T-helper 9 cell (primary cell): ENCODE measurements at places on chromosomes 7 and 10.
A peak's percentile ranks its signal among the peaks of the same experiment; 100 is the strongest.

DNA sequence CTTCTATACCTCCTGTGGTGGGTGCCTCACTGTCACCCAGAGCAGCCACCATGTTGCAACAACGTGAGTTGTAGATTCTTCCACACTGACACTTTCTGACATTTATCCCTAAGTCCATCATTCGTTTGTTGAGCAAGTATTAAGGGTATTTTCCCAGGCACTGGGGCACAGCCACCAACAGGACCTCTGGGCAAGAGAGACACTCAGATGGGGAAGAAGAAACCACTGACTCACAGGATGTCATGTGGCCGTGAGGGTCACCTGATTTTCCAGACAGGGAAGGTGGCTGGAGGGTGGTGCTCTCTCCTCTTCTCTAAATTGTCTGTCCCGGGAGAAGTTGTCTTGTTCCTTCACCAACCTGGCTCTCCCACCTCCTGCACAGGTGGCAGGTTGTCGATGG is 51.7 kb upstream of the PPIF start:
- no peak for DNase-seq

DNA sequence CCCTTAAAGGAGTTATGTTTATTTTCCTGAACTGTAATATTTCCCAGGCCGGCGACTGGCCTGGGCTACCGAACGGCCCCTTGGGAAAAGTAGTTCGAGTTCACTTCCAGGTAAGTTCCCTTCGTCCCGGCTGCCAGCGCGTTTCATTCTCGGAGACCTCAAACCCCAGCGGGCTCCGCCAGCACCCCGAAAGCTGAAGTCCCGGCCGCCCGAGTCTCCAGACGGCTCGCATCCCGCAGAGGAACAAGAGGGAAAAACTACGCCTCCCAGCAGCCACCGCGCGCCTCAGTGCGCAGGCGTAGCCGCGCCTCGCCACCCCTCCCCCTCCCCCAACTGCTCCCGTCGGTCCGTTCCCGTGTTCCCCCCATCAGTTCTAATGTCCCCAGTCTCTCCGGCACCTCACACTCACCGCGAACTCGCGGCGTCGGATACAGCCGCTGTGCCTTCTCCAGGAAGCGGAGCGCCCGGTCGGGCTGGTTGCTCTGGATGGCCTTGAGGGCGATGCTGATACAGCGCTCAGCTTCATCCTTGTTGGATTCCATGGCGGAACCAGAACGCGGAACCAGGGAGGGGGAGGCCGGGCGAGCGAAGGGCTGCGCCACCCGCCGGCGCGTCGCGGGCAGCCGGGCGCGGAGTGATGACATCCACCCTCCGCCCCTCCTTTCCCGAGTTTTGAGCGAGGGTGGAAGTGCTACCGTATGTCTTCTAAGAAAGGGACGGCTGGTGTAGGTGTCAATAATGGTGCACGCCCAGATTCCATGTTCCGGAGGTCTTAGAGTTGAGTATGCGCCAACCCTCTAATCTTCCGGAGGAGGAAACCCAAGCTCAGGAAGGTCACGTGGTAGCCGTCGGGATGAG is at the start of gene DNAJB12:
Gene DNAJB12 (minus strand): TSS at position 564 of the 858 bp plus-strand sequence. CDS start 22 bp downstream, at position 542.
- DNase-seq, result peak; percentile 84

DNA sequence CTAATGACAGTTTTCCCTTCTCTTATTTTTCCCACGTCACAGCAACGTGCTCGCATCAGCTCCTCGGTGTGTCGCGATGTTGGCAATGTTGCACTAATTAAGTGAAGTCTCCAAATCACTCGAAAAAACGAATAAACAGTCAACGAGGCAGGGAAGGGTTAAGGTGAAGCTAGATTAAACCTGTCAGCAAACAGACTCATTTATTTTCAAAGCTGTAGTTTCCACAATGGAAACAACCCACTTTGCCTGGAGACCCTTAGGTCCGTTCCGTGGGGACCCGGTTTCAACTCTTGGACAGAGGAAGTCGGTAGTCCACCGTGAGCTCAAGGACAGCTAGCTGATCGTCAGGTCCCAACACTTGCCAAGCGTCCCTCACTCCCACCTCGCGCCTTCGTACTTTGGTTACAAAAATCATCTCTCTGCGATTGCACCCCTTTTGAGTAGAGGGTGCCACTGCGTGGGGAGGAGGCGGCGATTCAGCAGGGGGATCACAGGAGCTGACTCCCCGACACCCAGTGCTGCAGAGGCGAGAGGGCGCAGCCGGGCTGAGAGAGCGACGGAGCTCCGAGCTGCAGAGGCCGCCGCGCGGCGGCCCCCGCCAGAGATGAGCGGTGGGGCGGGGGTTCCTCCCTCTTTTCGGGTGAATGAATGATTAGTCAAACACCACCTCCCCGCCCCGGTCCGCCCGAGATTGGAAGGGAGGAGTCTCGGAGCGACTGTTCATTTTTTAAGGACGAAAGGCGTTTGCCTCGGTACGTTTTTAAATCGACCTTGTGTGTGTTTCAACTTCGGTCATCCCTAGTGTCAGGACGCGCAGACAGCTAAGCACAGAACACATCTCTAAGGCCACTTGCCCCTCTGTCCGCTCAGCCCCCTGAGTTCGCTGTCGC is 1.3 kb upstream of the BMPER start:
- no peak for DNase-seq

DNA sequence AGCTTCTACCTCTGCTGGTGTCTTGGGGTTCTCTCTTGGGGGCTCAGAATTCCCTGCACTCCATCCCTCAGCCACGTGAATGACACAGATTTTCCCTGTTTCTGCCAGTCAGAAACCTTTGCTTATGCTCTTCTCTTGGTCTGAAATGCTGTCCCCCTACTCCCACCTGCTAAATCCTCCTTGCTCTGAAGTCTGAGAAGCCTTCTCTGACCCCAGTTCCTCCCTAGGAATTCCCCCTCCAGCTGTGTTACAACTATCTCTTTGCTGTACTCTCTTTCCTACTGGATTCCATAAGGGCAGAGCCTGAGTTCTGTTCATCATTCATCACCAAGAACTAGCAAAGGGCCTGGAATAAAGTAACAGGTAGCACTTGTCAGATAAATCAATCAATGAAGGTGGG is 33.6 kb upstream of the AKR1E2 start:
- no peak for DNase-seq

- DNase-seq, result no peak
Measured at GRCh38 chr7:31796375-31796774, 109.4 kb downstream of the PPP1R17 start.

- no peak for DNase-seq
Measured at GRCh38 chr10:1347962-1348772, 292.0 kb downstream of the WDR37 start.

GRCh38 chr10:5949009-5949759 is 28.2 kb downstream of the IL15RA start:
- no peak for DNase-seq

DNA sequence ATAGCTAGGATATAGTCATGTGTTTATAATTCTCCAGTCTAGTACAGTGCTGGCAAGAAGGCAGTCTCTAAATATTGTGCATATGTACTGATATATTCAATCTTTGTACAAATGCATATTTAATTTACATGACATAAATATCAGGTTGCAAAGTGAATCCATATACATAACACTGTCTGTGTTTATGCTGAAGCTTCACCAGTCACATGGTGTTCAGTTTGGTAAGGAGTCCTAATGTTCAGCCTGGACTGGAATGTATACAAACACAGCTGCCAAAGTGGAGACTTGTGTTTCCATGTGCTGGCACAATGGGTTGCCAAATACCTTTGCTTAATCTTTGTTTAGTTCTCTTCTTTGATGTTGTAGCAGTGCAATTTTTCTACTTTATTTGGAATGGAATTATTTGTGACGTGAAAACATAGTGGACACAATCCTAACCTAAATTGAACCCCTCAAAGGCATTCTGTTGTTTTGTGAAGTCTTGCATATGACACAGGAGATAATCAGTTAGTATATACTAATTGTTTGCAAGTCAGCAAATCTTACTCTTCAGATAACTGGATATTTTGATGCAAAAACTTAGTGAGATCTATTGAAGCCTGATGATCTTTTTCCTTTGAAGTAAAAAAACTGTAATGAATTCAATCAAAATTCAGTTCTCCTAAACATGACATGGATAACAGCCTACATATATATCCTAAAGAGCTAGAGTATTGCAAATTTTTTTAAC is 17.3 kb upstream of the ARL4A start:
- no peak for DNase-seq

DNA sequence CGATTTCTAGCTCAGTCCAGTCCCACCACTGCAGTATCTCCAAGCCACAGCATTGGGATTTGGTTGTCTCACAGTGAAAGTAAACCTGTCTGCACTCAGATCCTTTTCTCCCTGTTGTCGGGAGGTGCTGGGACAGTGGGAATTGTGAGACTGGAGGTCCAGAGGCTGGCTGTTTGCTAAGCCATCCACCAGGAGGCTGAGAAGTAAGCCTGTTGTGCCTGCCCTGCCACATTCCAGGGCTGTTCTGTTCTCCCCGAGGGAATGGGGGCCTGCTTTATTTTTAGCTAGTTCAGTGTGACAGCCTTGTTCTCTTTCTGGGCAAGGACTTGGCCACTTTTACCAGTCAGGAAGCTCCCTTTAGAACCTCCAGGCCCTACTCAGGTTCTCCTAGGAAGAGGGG is 54.9 kb downstream of the HK1 start:
- DNase-seq, result no peak

- no peak for DNase-seq
Measured at GRCh38 chr10:116477986-116478664, 50.5 kb downstream of the PNLIPRP3 start.

DNA sequence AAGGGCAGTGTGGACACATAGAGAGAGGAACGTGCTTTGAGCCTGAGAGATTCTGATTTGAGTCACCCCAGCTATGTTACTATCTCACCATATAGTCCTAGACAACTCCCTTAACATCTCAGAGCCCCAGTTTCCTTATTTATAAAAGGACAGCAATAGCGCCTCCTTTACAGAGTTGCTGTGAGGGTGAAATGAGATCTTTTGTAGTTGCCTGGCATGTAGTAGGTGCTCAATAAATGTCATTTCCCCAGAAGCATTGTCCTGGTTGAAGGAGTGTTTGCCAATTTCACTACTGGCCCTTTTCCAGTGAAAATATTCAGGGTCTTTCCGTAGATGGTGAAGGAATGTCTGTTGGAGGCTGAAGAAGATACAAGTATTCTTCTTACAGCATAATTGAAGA is 51.3 kb upstream of the FAM180A start:
- DNase-seq, result no peak

DNA sequence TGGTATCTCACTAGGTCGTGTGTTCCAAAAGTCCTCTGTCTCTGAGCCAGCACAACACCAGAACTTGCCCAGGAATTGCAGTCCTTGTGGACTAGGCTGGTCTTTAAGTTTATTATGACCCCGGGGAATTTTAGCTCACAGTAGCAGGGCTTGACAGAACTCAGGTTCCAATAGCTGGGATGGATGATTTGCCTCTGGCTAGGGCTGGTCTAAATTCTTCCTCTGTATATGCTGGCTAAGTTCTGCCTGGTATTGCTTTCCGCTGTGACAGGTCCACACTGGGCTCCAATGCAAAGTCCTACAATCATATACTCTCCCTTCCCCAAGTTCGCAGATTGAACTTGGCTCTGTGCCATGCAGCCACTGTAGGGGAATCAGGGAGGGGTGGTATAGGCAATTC is 52.5 kb downstream of the FAS start:
- no peak for DNase-seq

- no peak for DNase-seq
Measured at GRCh38 chr7:16563281-16564022, 36.8 kb downstream of the LRRC72 start.

GRCh38 chr7:47466832-47467231 is 115.1 kb downstream of the TNS3 start:
- no peak for DNase-seq

DNA sequence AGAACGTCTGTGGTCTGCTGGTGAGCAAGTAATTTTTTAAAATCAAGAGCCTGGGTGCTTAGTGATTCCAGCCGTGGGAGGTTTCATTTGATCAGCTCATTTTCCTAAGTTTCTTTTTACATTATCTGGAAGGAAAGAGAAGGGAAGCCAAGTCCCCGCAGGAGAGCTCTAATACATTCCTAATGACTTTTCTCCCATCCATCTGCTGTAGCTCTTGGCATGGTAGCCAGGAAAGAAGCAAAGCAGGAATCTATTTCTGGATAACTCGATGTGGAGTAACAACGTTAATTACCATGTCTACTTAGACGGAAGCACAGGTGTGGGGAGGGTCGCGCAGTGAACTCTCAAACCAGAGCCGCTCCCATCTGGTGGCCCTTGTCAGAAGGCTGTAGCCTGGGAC is 121.9 kb downstream of the PAXIP1 start:
- no peak for DNase-seq

DNA sequence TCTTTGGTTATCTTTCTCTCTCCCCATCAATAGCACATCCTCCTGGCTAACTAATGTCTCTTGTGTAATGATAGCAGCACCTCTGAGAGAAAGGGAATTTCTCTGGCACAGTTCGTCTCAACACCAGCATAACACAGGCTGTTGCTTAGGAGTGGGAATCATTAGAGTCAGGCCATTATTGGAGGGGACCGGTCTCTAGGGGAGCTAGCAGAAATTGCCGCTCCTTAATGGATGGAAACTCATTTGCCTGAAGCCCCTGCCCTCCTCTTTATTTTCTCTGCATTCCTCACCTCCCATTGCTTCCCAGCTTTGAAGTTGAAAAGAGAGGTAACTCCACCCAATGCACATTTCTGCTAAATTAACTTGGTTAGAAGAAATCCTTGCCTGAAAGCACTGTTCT is 11.9 kb downstream of the LRRC4 start:
- no peak for DNase-seq

DNA sequence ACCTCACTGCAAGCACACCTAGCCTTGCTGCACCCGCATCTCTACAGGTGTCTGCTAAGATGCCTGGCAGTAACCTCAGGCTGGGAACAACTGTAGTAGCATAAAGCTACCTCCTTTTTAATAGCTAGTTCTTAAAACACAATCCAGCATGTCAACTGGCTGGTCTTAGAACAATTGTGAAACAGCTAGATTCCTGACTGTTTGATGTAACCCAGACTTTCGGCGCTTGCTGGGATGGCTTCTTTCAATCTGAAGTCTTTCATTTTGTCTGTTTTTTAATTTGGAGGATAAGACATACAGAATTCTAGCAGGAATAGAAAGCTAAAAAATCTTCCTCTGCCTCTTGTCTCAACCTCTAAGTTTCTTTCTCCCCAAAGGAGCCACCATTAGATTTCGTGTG is 59.8 kb downstream of the GSDME start:
- no peak for DNase-seq

GRCh38 chr7:50832744-50833143 is 50.0 kb upstream of the GRB10 start:
- no peak for DNase-seq

DNA sequence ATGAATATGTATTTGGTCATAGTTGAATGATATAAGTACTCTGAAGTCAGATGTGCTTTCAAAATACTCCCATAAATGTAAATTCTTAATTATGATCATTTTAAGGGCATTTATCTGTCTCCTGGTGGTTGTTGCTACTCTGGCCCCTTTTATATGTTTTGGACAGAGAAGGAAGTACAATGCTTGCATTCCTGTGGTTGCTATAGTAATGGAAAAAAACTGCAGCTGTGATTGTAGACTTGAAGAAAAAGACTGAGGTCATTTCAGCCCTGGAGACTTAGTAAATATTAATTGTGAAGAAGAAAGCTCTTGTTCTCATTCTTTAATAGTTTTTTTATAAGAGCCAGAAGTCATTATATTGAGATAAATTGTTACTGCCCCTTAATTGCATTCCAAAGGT is 70.2 kb upstream of the FERD3L start:
- DNase-seq, result no peak

DNA sequence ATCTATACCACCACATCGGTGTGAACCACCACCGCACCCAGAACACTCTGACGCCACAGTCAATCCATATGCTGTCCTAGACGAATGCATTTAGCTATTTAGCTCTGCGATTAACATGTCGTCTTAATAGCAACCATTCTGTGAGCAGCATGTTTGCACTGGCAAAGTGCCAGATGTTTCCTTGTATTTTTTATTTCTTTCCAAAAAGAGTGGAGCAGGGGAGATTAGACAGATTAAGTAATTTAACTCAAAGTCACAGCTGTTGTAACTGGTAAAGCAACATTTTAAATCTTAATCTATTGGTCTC is 57.0 kb upstream of the ARL4A start:
- no peak for DNase-seq
